ENCODE measurements at places on chromosomes 6 and 20.

GRCh38 chr20:45032781-45033180 is 66.5 kb downstream of the STK4 start:
- DNase-seq: no peak

- DNase-seq: peak; percentile 78
These were observed 84.9 kb upstream of the TGM3 start for GRCh38 chr20:2210646-2211552.

- DNase-seq: no peak
These were observed 111.0 kb downstream of the RIMS1 start for GRCh38 chr6:71997341-71997740.

- DNase-seq: no peak
These were observed 28.9 kb downstream of the CNKSR3 start for GRCh38 chr6:154481521-154482013.

DNA sequence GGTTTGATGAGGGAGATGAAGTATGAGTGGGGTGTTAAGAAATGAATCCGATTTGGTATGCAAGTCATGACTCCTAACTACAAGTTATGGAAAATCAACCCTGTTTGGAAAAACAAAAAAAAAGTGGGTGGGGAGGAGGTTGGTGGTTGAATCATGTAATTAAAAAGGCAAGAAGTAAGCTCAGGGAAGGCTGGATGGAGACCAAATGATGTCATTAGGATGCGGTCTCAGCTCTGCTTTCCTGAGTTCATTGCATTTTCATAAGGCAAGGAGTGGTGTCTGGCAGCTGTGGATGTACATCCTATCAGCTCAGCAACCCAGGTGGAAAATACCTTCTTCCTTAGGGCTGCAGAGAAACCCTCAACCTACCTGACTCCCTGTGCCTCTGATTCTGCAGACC is 60.4 kb upstream of the AKAP12 start:
- DNase-seq: no peak

- DNase-seq: no peak
These were observed 84.3 kb downstream of the ZHX3 start for GRCh38 chr20:41232973-41233926.

Measured in upper lobe of left lung (tissue), 6 donors.